ENCODE measurements at places on chromosomes 3 and 15.

DNA sequence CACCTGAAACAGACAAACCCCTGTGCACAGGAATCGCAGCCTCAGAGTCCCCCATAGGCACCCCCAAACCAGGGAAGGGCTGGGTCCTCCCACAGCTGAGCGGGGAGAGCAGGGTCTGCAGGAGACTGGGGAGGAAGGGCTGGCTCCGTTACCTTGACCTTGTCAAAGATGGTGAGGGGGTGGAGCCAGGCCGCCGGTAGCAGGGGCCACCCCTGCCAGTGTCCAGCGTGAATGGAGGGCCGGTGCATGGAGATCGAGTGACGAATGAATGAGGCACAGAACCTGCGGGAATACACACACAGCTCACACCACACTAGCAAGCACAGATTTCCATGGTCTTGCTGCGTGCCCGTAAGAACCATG is 102.2 kb downstream of the TMEM266 start:
- no peak for DNase-seq

GRCh38 chr15:99717161-99718009 is 15.9 kb downstream of the LYSMD4 start:
- DNase-seq, result no peak

DNA sequence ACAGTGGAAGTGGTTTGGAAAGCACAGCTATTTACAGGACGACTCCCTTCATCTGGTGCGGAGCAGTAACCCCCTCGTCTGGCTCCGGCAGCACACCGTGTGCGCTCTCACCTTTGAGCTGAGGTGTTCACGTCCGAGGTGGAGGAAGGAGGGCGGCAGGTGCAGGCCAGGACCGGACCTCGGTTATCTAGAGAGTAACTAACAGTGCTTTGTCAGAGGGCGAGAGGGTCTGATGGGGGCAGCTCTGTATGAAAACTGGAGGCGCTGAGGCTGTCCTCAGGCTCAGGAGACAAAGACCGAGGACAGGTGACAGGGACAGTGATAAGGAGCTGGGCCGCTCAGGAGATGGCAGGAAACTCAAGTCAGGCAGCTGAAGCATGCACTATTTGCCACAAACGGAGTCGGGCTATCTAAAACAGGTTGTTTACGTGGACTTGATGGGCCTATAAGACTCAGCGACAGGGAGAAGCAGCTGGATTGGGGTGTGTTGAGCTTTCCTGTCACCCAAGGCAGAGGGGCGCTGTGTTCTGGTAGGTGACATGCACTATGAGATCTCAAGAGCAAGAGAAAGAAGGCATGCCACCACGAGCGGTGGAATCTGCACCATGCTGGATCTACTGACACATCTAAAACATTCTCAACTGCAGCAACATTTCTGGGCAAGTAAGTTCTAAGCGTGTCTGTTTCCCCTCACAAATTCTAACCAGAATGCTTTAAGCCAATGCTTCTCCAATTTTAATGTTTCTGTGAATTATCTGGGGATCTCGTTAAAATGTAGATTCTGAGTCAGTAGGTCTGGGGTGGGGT is 155.2 kb downstream of the XXYLT1 start:
- DNase-seq, result no peak

GRCh38 chr3:132662212-132662611 is 2.1 kb downstream of the UBA5 start:
- DNase-seq, result no peak

- no peak for DNase-seq
Observed at GRCh38 chr3:30605005-30605404, 1.4 kb upstream of the TGFBR2 start.

- DNase-seq, result no peak
Observed at GRCh38 chr3:120506076-120506827, 55.5 kb upstream of the FSTL1 start.

Measured in activated CD4-positive, CD25-positive, alpha-beta regulatory T cell treated with anti-CD3 and anti-CD28 coated beads, Interleukin-2, amount 50 U/mL, for 16 hours (primary cell).